ENCODE measurements at places on chromosomes 5 and 9.

DNA sequence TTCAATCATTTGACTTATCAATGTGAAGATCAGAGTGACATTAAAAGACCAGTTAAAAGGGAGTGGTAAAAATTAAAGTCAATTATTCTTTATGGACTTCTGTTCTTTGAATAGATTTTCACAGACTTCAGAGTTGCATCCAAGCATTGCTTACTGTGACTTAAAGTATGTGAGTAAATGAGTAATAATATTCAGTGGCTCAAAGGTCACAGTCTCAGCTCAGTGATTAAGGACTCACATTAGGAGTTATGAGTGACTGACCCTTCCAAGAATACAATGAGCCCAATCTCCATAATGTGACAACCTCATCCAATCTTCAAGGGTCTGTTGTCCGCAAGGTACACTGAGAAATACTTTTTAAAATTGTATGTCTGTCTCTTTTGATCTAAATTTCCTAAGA, 811.2 kb downstream of the BRINP1 start:
- no peak for DNase-seq

GRCh38 chr5:108727236-108727650, 20.5 kb upstream of the FER start:
- no peak for DNase-seq

DNA sequence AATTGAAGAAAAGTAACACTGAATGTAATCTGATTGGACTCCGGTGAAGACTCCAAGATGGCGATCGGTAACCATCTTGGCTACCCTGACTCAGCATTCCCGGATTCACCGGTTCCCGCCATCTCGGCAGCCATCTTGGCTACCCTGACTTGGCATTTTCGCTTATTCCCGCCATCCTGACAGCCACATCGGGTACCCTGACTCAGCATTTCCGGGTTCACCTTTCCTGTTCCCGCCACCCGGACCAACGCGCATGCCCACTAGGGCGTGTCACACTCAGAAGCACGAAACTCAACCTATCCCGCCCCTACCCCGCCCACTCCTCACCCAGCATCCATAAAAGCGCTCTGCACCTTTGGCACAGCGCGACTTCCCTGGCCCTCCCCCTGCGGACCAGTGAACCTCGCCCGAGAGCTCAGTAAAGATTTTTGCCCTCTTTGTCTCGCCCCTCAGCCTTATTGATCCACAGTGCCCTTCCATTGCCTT, 17.2 kb downstream of the SPTLC1 start:
- DNase-seq = no peak

GRCh38 chr5:138177941-138178515, 402 bp downstream of the BRD8 start:
- DNase-seq = no peak

- no peak for DNase-seq
These were observed 56.2 kb downstream of the TMOD1 start for GRCh38 chr9:97557606-97558095.

DNA sequence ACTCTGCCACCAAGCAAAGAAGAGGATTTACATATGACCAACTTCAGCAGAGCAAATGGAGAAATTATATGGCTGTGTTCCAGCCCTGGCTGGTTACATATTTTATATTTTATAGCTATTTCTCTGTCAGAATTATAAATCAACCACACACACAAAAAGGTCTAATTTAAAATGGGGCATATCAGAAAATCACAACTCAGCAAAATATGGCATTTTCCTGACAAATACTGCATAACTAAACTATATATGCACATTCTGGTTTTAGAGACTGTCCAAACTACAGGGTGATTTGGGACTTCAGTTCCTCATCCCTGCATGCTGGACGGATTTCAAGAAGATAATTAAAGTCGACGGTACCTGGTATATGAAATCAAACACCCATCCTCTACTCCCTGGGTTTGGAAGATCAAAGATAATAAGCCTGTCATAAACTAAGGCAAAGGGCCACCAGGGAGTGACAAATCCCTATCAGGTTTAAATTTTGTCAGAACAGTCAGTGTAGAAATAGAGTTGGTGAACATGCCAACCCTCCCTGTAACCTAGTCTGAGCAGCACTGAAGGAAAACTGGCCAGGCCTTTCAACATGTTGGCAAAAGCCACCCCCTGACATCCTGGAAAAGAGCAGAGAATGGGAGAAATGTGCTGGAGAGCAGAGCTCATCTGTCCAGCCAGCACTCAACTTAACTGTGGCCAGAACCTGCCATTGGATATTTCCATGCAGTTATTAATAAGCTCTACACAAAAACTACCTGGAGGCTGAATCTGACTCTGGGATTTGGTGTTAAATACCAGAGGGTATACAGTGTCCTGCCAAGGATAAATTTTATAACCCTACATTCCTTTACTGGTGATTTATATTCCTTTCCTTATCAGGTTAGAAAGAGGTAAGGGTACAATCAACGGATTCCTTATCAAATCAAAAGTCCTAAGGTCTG, 235.7 kb downstream of the ENC1 start:
- no peak for DNase-seq

DNA sequence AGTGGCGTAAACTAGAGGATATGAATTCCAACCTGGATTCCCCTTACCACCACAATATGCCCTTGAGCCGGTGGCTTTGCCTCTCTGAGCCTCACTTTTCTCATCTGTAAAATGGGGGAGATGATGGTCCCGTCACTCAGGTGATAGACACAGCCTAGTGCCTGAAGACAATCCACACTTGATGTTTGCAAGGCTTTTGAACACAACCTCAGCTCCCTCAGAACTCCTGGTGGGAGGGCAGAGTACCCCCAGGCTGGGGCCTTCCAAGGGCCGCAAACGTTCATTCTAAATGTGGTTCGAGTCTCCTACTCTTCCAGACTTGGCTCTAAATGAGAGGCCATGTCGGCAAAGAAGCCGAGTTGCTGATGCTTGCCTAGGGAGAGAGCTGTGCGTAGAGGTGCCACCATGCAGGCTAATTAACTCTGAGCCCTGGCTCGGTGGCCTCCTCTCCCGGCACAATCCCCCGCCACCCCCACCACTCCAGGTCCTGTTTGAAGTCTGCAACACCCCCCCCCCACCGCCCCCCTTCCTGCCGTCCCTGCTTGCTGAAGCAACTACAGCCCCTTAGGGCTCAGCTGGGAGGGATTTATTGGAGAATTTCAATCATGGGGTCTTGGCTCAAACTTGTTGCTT, 97.7 kb upstream of the LMX1B start:
- DNase-seq = no peak

GRCh38 chr5:64680289-64680688, 10.0 kb upstream of the SHISAL2B start:
- no peak for DNase-seq

DNA sequence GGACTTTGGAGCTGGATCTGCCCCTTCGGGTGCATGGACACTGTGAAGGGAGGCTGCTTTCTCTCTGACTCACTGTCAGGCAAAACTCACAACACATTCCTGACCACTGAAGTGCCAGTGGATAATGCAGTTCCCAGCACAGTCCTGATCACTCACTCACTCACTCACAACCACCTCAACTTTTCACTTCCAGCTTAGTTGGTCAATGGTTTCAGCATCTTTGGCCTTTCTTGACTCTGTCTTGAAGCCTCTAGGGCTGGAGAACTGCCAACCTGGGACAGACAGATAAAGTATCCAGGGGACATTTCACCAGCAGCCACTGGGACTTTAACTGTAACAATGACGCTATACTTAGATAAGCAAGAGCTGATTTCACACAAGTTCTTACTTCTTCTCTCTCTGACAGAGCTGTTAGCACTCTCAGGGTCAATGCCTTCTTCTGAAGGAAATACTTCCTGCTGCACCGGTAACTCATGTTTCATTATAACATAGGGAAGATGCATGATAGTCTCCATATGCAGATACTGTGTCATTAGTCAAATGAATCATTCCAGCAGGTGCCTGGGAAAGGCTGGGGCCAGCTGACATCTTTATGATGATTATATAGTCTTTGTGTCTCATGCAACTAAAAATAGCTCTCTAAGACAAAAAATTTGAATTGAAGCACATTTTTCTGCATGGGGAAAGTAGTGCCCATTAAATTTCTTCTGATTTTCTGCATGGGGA, 499.0 kb downstream of the SEMA5A start:
- DNase-seq = no peak

GRCh38 chr5:121378046-121378445, 473.6 kb upstream of the FTMT start:
- DNase-seq = no peak

- DNase-seq = no peak
These were observed 311.2 kb downstream of the TRIM32 start for GRCh38 chr9:116998305-116998704.

DNA sequence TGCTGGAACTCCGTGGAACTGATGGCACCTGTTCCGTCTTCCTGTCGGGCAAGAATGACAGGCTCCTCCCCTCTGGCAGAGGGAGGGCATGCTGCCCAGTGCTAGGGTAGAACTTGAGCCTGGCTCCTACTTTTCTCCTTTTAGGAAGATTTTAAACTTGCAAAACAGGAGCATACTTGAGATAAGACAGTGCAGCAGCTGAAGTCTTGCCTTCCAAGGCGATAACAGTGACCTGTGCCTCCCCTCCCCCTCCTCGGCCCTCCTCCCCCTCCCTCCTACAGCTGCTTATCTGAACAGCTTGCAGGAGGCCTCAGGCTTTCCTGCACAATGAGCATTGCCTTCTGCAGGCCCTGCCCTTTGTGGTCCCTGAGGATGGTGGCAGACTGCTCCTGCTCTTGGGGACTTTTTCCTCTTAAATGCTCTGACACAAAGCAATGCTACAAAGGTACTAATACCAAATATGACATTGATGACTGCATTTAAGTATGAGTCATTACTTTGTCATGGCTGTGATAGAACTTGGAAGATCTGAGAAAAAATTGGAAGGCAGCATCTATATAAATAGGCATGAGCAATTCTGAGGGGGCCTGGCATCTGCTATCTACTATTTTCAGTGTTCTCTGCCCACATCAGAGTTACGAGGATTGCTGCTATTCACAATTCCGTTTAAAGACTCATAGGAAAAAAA, 2.0 kb downstream of the GADD45G start:
- DNase-seq = no peak
